ENCODE measurements at places on chromosomes 2 and 18.

- no peak overlapping the region for H3K27ac ChIP-seq
- DNase-seq = no peak
- H3K27me3 ChIP-seq = no peaks in the 10 kb centered on the region
- no peaks in the 10 kb centered on the region for H3K36me3 ChIP-seq
Observed at GRCh38 chr2:233572468-233572867, 5.9 kb upstream of the USP40 start.

DNA sequence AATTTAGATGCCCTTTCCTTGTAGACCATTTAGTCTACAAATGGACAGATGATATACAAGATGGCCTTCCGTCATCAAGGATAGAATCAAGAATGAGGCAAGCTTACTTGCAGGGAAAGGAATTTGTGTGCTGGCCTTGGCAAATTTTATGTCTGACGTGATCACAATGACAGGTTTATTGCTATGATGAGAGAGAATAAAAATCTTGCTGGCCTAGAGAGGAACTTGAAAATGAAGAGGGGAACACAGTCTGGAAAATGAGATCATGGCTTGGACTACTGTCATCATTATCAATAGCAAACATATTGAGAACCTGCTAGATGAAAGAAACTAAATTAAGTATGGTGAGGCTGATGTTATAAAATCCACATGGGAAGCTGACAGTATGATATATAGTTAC, 66.0 kb downstream of the CSRNP3 start:
- no peaks in the 10 kb centered on the region for H3K27me3 ChIP-seq
- no peak overlapping the region for H3K4me3 ChIP-seq
- H3K27ac ChIP-seq = no peak overlapping the region
- no peaks in the 10 kb centered on the region for H3K36me3 ChIP-seq
- no peak for DNase-seq

DNA sequence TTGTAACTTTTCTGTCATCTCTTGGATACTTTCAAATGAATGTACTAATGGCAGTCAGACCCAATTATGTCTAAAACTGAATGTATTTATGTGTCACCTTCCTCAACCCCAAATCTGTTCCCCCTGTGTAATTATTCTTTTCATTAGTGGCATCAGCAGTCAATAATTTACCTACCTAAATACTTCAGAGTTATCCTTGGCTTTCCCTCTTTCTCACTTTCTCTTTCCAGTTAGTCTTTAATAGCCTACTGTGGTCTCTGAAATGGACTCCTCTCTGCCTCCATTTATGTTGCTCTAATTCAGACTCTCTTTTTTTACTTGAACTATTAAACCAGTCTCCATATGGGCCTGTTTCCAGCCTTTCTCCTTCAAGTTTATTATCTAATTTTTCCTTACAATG, 21.0 kb downstream of the C18orf63 start:
- no peaks in the 10 kb centered on the region for H3K4me1 ChIP-seq
- H3K36me3 ChIP-seq = no peaks in the 10 kb centered on the region

- no peak overlapping the region for H3K27ac ChIP-seq
- peaks cover 5% of the 10 kb centered on the region for H3K27me3 ChIP-seq
- no peaks in the 10 kb centered on the region for H3K36me3 ChIP-seq
- H3K4me3 ChIP-seq = no peak overlapping the region
Observed at GRCh38 chr2:232533944-232534710, 5.4 kb upstream of the CHRNG start.

- no peaks in the 10 kb centered on the region for H3K36me3 ChIP-seq
- no peak for DNase-seq
- peaks cover 26% of the 10 kb centered on the region for H3K4me1 ChIP-seq
- no peaks in the 10 kb centered on the region for H3K27me3 ChIP-seq
Observed at GRCh38 chr2:58557176-58557575, 316.1 kb upstream of the FANCL start.

DNA sequence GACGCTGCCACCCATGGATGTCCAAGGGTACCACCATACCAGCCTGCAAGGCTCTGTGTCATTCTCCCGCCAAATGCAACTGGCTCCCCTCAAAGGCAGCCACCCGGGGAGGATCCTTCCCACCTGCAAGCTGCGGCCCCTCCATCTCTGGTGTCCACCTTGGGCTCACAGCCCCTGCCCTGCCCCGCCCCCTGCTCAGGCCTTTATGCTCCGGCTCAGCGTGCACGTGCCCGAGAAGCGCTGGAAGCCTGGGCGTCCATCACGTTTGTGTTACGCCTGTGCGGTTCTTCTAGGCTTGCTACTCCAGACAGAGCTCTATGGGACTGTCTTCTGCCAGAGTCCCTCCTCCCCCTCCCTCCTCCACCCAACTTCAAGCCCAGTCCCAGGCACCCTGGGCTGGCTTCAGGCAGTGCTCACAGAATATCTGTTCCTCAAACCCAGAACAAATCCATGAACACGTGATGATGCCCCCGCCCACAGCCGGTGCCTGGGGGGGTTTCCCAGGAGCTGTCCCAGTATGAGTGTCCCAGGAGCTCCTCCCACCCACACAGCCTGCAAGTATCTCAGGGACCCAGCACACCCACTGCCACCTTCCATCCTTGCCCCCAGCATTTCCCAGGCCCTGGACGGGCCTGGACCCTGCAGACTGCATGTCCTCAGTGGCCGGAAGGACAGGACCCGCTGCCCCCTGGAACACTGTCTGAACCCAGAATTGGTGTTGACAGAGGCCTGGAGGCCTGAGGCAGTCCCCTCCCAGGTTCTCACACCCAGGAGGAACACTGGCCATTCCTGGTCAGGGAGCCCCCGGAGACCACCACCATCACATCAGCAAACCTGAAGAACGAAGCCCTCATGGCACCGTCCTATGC, 30.3 kb downstream of the KIF1A start:
- no peaks in the 10 kb centered on the region for H3K4me1 ChIP-seq
- DNase-seq = no peak

GRCh38 chr2:79189465-79189864, 29.9 kb upstream of the REG3A start:
- no peak for DNase-seq
- H3K36me3 ChIP-seq = no peaks in the 10 kb centered on the region
- no peak overlapping the region for H3K27ac ChIP-seq
- H3K4me1 ChIP-seq = no peaks in the 10 kb centered on the region
- H3K27me3 ChIP-seq = no peaks in the 10 kb centered on the region

Measured in SJSA1 (cell line).